ENCODE measurements at places on chromosomes 7 and 10.

DNA sequence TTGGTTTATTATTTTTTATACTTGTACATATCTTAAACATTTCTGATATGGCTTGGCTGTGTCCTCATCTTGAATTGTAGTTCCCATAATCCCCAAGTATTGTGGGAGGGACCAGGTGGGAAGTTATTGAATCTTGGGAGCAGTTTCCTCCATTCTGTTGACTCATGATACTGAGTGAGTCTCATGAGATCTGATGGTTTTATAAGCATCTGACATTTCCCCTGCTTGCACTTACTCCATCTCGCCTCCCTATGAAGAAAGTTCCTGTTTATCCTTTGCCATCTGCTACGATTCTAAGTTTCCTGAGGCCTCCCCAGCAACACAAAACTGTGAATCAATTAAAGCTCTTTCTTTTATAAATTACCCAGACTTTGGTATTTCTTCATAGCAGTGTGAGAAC, 207.7 kb downstream of the TPK1 start:
- DNase-seq = peak; percentile 25

DNA sequence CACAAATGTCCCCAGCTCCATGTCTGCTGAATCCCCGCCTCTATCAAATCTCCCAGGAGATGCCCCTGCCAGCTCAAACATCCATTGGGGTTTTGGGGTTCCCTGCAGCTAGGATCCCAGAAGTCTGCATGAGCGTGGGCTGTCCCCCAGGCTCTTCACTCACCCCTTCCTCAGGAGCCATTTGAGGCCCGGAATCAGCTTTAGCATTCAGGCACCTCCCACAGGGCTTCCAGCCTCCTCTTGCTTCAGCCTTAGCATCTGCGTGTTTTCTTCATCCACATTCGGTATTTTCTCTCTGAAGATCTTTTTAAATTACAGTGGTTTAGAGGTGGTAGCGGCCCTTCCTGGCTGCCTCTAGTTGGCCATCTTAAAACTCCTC, 1054.4 kb downstream of the CNTNAP2 start:
- DNase-seq = no peak

GRCh38 chr10:57418476-57418875, 849.2 kb downstream of the IPMK start:
- DNase-seq = no peak

DNA sequence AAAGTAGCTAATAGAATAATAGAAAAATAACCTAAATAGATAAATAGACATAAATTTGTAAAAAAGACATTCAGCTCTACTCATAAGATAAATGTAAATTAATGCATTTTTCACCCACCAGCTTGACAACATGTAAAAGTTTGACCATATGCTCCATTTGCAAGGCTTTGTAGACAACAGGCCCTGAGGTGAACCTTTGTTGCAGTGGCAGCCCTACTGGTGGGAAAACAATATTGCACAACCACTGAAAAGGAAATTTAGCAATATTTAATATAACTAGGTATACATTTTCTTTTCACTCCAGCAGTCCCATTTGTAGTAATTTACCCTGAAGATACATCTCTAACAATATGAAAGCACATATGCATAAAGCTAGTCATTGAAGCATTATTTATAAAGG, 39.0 kb upstream of the ADRA2A start:
- peak; percentile 13 for DNase-seq

DNA sequence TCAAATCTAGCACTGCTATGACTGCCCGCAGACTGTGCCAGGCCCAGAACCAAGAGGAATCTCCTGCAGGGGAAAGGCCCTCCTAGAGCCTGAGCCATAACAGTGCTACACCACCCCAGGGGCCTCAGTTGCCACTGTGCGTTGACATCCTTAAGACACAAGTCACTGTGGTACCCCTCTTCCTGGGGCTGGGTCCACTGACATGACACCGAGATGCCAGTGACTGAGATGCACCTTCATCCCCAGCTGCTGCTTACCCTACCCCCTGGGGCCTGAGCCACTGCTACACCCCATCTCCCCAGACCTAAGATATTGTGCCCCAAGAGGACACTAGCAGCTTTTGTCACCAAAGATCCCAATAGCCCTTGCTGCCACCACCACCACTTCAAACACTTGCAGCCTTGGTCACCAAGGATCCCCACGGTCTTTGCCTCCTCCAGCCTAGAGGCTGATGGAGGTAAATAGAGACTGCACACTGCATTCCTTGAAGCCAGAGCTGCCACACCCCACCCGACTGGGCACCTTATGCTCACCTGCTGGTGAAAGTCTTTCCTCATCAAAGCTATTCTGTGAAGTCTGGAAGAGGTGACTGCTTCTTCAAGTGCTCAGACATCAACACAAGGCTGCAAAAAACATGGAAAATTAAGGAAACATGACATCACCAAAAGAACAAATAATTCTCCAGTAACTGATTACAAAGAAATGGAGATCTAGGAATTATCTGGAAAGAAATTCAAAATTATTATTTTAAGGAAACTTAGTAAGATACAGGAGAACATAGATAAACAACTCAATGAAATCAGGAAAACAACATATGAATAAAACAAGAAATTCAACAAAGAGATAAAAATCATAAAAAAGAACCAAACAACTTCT, 40.4 kb upstream of the SHH start:
- no peak for DNase-seq

DNA sequence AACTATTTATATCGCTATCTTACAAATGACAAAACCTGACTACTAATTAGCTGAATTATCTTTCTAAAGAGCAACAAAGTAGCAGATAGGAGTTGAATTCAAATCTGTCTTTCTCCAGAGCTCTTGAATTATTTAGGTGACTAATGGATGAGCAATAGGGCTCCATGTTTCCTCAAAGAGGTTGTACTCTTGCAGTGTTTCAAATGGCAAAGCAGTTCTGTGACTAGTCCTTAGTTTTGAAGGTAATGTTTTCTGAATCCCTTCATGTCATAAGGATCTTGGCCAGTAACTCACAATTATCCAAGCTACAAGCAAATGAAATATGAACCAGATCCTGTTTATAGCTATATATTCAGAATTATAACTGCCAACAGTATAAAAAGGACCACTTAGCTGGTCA, 999.7 kb downstream of the NRG3 start:
- peak; percentile 38 for DNase-seq

GRCh38 chr10:3102720-3103427, 35.5 kb downstream of the PFKP start:
- DNase-seq = peak; percentile 77

DNA sequence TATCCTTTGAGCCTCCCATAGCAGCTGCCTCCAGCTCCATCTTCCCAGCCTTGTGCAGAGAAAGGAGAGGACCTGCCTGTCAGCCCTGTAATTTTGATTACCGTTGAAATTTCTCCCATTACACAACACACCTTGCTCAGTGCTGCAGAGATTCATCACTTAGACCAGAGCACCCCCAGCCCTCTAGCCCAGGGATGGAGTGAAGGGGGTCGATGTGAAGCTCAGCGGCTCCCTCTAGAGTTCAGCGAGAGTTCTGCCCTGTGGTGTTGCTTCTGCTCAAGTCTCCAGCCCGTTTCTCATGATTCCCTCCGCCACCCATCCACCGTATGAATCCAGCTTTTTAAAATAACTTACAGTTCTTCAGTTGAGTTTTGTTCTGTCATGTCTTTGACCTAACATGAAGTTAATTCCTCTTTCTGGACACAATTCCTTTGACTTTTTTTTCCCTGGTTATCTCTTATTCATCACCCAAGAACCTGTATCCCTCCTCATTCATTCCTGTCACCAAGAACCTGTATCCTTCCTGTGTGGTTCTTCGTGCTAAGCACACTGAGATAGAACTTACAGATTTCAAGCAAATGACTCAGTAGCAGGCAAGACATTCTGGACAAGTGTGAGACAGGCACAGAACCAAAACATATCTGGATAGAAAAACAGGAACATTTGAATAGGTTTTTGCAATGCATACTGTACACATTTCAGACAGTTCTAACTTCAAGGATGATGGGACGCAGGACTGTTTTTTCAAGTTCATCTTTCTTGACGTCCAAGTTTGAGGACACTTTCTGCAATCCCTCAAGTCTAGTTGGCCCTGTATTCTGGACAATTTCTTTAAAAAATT, 35.0 kb upstream of the ZNF32 start:
- DNase-seq = peak; percentile 26

DNA sequence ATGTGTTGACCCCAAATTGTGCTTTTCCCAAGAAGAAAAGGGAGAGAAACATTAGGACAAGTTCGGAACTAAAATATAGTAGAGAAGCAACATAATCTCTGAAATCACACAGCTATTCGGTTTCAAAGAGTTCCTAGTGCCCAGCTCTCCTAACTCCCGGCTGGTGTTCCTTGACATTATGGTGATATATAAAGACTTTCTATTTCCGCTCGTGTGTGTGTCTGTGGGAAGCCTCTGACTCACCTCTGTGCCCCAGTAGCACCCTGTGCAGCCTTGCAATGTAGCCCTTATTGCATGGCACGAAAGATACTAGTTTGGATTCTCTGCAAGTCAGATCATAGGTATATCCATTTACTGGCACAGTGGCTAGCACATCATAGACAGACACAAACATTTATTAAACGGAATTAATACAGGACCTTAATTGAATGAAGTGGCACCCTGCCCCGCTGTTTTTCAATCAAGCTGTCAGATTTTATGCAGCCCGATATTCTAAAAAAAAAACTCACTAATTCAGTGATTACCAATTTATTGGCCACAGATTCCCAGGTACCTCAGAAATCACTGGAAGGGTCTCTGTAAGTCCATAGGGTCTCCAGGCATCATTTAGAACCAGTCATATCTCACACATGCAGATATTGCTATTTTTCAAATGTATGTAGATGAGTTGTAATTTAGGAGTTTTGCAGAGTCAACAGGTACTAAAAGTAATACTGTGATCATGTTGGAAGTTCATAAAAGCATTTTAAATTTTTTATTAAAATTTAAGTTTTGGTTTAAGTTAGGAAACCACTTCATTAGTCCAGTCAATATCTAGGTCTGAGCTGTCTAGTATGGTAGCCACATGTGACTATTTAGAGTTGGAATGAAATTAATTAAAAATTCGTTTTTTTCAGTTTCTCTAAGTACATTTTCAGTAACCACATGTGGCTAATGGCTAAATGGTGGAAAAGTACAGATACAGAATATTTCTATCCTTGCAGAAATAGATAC, 43.3 kb downstream of the SFTPD start:
- peak; percentile 25 for DNase-seq

Measured in fibroblast of mammary gland (primary cell).